NCI-H1048 (cell line): ENCODE measurements at places on chromosomes 3 and 15.

- no peak for DNase-seq
These were observed 1.1 kb upstream of the ZNF639 start for GRCh38 chr3:179321668-179322285.

DNA sequence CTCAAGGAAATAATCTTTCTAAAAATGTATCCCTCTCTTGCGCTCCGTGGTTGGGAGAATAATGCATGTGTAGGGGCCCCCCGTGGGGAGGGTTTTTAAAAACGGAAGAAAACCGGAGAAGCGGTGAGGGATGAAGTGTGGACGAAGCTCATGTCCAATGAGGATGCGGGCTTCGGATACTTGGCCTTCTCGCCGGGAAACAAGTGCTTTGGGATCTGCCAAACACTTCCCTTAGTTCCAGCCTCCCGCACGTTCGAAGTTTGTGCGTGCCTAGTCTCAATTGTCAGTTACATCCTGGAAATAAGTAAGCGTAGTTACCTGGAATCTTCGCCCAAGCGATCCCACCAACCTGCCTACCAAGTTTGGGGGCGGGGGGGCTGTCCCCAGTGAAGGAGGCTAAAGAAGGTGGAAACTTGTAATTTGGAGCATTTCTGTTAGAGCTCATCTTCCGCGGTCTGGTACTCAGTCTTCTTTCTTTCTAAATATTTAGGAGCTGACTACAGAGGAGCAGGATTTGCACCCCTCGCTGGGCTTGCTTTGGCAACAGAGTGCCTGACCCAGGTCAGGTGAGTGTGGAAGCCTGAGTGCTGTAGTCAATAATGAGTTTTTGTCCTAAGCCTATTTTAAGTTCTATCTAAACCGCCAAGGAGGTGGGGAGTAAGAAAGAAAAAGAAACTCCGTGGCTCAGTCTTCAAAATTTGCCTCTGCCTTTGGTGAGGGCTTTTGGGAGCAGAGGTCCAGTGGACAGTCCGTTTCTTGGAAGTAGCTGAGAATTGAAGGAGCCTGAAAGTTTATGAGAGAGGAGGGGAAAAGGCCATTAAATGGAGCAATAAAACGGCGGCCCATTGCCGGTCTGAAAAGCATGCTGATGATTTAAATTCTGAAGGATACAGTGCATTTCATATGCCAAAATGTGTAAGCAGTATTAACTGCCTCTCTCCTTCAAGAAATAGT is 1.1 kb downstream of the ITPR1 start:
- DNase-seq, result no peak

DNA sequence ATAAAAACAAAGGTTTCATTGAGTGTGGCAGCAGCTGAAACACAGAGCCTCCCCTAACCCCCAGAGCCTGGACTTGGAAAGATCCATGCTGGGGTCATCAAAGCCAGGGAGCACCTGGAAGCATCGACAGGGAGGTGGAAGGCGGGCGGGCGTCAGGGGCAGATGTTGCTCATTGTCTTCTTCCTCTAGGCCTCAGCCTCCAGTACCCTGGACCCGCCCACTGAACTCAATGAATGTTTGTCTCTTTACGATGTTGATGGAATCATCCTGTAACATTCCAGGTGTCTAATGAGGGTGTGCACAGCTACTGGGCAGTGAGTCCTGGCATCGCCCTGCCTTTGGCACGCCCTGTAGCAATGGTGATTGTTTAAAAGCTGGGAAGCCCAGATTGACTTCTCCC is 9.8 kb downstream of the GP5 start:
- no peak for DNase-seq

DNA sequence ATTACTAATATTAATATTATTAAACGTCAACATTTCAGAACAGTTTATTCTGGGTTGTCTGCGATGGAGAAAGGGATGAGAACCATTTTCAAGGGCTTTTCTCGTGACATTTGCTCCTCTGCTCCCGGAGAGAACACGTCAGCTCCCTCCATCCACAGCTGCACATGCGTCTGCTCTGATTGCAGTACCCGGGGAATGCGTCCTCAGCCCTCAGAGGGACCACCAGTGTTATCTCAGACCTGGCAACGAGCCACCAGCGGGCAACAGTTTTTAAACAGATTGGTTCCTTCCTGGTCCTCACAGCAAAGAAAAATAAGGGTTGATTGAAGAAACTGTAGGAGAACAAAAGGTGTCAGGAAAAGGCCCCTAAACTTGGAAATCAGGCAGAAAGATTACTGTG is 202.2 kb upstream of the ADAMTS9 start:
- no peak for DNase-seq

GRCh38 chr3:12372741-12373280 is 83.9 kb downstream of the PPARG start:
- no peak for DNase-seq

- no peak for DNase-seq
These were observed 13.4 kb downstream of the ALAS1 start for GRCh38 chr3:52211268-52211891.

GRCh38 chr3:65639444-65639843 is 399.3 kb downstream of the MAGI1 start:
- no peak for DNase-seq

GRCh38 chr3:121951291-121951919 is 57.2 kb downstream of the SLC15A2 start:
- no peak for DNase-seq

- DNase-seq, result no peak
These were observed 18.9 kb upstream of the ANO10 start for GRCh38 chr3:43640681-43641080.

GRCh38 chr3:78972617-78973301 is 795.0 kb downstream of the ROBO1 start:
- no peak for DNase-seq

GRCh38 chr15:38680775-38681174 is 116.2 kb upstream of the RASGRP1 start:
- no peak for DNase-seq

GRCh38 chr3:119635719-119636118 is 24.7 kb downstream of the POPDC2 start:
- DNase-seq, result no peak

DNA sequence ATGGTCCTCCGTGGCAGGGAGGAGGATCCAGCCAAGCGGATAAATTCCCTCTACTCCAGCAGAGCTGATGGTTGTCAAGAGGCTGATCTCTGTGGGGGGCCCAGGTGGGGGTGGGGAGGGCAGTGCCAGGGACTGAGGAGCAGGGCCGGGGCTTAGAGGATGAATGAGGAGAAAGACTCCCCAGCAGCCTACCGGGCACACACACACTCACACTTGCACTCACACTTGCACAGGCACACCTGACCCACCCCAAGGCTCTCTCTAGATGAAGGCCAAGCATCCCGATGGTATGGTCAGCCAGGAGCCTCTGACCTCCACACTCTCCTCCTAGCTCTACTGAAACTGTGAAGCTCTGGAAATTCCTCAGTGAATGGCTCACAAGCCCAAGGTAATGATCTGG is 131.3 kb upstream of the PRR20G start:
- DNase-seq, result no peak

DNA sequence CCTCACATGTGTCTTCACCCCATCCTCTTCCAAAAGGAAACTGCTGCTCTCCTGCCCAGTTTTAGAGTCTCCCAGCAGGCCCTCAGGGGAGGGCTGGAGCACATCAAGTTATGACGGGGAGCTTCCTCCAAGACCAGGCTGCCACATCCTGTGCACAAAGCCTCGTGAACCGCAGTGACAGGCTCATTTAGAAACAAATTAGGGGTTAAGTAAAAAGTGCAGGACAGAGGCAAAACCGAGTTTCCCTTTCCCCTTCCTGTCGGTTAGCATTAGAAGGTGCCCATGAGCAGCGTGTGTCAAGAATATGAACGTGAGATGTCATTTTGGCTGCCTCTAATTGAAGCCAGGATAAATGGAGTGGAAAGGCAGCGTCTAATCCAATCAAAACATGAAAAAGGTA is 199.7 kb downstream of the ARRDC4 start:
- DNase-seq, result no peak

GRCh38 chr15:75785771-75786574 is 57.3 kb upstream of the UBE2Q2 start:
- DNase-seq, result no peak

DNA sequence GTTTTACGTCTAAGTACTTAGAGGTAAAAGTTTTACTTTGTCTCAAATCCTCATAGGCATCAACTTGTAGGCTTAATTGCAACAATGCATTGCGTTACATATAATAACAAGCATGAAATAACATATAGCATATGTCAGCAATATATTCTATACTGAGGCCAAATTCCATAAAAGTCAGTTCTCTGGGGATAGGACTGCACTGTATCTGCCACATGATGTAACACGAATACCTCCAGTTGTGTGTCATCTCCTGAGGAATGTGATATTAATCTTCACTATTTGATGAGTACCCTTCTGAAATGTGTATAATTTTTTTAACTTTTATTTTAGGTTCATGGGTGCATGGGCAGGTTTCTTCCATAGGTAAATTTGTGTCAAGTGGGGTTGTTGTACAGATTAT is 126.4 kb downstream of the IMPG2 start:
- DNase-seq, result no peak

DNA sequence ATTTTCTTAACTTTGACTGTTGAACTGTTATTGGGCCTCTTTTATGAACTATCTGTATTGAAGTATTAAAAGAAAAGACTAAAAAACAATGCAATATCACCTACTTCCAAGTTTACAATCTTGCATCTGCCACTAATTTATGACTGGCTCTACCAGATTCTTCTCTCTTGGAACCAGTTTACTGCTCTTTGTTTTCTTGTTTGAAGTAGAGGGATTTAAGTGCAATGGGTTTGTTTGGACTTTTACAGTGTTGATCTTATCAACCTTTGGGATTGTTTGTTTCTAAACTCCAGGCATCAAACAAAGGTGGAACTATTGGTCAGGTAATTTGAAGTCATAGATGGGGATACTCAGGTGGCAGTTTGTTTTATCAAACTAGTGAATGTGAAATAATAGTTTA is 43.0 kb upstream of the MEIS2 start:
- no peak for DNase-seq

GRCh38 chr15:89364741-89365450 is 30.3 kb upstream of the POLG start:
- no peak for DNase-seq

GRCh38 chr3:94175677-94176076 is 112.8 kb downstream of the NSUN3 start:
- no peak for DNase-seq

GRCh38 chr3:136428167-136428566 is 178.0 kb downstream of the PCCB start:
- DNase-seq, result no peak

GRCh38 chr3:53482227-53482626 is 12.2 kb upstream of the CACNA1D start:
- DNase-seq, result no peak

DNA sequence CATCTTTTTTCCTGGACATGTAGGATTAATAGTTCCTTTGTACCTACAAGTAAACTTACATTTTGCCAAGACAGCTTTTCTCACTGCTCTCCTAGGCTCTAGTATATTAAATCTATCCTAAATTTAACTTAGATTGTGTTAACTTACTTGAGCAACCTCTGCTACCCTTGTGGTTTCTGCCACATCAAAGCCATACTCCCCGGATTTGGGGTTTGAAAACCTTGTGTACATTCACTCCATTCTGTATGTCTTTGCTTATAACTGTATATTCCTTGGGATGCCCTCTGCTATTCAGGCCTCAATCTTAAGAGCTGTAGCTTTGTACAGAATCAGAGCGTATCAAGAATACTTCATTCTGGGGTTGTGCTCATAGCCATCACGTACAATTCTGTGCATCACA is 60.4 kb downstream of the ARIH1 start:
- DNase-seq, result no peak

DNA sequence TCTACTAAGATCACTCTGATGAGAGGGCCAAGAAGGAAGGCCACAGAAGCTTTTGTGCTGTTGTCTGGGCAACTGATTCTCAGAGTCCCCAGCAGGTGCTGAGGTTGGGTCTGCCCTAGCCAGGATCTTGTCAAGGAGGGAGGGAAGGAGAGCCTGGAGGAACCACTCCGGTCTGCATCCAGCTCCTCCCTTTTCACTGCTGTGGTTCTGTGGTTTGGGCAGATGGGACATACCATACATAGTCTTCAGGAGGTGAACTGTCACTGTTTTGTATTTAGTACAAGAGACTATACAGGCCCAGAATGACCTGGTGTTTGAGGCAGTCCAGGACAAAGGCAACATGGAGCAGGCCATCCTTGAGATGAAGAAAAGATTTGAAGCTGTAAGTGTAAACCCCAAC is 21.9 kb downstream of the C3orf62 start:
- DNase-seq, result no peak

GRCh38 chr15:101129851-101130380 is 121.9 kb downstream of the CHSY1 start:
- DNase-seq, result no peak

DNA sequence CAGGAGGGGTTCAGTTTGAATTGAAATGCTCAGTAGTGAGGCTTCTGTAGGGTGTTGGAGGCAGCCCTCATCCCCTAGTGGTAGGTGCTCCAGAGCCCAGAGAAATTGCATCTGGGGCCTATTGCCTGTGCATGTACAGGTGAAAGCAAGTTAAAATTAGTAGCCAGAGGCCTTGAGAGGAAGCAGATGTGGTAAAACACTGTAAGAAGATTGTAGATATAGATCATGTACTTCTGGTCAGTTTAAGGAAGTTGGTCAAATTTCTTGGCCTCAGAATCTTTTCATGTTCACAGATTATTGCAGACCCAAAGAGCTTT is 34.6 kb downstream of the IGSF10 start:
- DNase-seq, result no peak

DNA sequence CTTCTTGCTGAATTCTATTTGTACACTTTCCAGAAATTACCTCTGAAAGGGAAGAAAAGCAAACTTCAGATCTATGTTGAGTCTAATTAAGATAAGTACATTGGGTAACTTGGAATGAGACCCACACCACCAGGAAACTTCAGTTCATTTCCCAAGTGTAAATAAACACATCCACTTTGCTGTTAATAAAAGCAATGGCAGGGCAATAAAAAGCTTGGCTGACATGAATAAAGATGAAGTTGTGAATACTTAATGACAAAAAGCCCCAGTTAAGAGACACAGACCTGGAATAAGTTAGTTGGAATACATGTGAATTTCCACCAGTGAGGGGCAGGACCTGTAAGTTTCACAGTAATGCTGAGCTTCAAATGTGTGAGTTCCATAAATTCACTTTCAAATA is 83.3 kb downstream of the MEX3B start:
- no peak for DNase-seq

- no peak for DNase-seq
These were observed 73.8 kb downstream of the MYO1E start for GRCh38 chr15:59298854-59299250.

GRCh38 chr3:184899953-184900595 is 88.1 kb downstream of the VPS8 start:
- DNase-seq, result no peak

DNA sequence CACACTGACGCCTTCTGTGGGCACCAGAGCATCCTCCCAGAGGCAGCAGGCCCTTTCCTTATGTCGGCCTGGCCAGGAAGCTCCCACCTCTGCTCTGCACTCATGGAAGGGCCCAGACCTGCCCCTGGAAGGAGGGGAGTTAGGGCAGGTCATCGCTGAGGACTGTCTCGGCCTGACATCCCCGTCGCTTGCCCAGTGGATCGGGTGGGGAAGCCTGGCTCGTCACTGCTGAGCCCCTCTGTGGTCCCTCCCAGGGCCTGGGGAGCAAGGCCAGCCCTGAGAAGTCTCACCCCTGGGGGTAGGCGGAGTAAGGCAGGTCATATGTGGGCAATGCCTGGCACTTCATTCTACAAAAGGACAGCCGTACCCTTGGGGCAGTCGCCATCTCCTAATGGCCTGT is 62.8 kb upstream of the SNRPA1 start:
- no peak for DNase-seq
